ENCODE measurements at places on chromosomes 7 and 10.

DNA sequence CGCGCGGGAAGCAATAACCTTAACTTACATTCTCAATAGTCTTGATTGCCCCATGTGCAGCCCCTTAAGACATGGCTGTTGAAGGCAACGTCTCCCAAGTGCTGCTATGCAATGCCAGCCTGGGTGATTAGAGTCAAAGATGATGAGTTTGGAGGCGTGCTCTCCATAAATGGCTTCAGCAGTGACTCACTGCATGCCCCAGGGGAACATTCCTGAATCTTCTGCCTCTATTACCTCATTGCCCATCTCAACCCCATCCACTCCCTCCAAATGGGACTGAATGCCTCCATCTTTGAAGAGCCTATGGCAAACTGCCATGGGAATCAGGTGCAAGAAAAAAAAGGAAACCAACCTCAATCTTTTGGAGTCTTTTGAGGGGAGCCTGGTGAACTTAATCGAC is 282.8 kb downstream of the SNX10 start:
- no peak for DNase-seq

DNA sequence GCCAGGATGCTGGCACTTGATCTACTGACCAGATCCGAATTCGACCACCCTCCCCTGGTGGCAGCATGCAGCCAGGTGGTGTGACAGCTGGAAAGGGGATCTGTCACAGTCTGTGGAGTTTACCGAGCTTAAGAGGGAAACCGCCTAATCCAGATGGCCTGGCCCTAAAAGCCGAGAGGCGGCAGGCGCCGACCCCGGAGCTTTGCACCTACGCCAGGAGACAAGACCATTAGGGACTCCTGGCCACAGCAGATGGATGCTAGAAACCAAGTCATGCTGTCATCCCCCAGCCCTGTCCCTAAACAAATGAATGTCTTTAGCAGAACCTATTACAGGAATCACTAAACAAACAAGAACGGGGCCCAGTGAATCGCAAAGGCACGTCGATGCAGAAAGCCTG is 27.7 kb downstream of the RCC1L start:
- DNase-seq = no peak

DNA sequence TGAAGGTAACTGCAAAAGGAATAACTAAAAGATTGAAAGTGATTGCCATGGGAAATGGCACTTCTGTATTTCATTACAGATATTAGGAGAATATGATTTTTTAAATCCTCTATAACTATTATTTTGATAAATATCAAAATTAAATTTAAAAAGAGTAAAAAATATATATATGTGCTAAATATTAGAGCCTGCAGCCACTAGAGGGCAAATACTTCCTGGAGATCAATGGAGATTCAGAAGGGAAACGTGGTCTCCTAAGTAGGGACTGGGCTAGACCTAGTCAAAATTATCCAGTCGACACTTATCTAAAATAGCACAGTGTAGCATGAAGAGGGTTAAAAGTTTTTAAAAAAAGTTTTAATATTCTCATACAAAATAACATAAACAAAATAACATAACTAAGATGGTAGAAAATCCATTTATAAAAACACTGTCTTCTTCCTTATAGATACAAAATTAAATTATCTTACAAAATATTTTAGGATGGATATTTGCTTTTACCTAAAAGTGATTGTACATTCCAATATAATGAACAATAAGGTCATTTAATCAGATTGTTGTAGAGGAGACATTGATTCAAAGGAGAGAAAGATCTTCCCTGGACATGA is 434.3 kb downstream of the MDFIC start:
- no peak for DNase-seq

DNA sequence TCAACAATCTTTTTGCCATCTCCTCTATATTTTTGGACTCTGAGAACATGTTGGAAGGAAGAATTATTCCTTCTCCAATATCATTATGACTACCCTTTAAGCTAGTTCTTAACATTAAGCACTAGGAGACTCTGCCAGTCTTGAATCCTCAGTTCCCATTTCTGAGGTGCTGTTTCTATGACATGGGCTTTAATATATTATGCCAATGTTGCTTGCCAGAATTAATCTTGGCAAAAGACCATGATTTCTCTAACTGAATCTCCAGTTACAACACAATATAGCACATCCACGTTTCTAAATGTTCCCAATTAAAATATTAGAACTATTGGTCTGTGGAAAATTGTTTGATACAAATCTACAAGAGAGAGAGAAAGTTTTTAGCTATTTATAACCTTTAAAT is 250.0 kb downstream of the HGF start:
- no peak for DNase-seq

DNA sequence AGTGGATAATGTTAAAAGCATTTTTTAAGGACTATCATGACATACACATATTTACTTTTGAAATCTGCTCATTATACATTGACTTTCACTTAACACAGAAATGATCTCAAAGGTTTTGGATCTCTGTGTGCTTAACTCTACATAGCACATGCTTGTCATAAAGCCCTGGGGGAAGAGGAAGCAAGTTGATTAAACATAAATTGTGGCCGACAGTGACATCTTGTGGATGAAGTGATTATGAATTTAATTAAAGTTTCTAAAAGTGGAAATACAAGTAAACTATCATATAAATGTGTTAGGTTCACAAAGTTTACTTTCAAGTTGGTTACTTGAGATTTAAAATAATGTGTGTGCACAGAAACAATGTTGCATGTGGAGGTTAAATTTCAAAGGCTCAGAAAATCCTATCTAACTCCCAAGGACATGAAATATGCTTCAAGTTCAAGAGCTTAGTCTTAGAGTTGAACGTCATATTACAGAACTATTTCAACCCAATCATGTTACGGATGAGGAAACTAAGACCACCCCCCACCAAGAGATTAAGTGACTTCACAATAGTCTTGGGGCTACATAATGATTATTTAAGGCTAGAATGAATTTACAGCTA is 1247.8 kb downstream of the GATA3 start:
- peak; percentile 4 for DNase-seq
